ENCODE measurements at places on chromosomes 6 and 20. TPM values are rescaled to one million over a fixed set of nuclear protein-coding genes. Genes with fewer than 3 reads are reported as not detected.
A peak's percentile ranks its signal among the peaks of the same experiment; 100 is the strongest.

GRCh38 chr20:6450841-6451240 is 316.6 kb upstream of the BMP2 start:
- H3K27me3 ChIP-seq: no peaks in the 10 kb centered on the region
- H3K36me3 ChIP-seq: no peaks in the 10 kb centered on the region
- DNase-seq: no peak
- H3K27ac ChIP-seq: no peak overlapping the region
- H3K4me1 ChIP-seq: no peaks in the 10 kb centered on the region

DNA sequence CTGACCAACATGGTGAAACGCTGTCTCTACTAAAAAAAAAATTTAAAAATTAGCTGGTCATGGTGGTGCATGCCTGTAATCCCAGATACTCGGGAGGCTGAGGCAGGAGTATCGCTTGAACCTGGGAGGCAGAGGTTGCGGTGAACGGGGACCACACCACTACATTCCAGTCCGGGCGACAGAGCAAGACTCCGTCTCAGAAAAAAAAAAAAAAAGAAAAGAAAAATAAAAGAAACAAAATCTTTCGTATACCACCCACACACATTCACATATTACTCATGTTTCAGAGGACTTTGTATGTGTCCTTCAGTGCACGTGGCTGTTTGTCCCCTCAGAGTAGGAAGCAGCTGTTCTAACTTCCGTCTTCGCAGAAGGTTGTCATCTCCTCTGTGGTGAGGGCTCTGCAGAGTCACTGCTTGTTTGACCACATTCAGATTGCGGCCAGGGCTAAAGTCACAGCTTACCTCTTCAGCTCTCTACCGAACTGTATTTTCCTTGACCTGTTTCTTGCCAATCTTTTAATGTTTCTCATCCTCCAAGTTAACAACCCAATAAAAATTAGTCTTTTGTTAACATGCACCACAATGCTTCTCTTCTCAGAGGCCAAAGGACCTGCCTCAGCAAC is 36.6 kb upstream of the HIVEP1 start:
- no peak overlapping the region for H3K4me3 ChIP-seq
- H3K36me3 ChIP-seq: no peaks in the 10 kb centered on the region
- H3K4me1 ChIP-seq: no peaks in the 10 kb centered on the region
- no peaks in the 10 kb centered on the region for H3K27me3 ChIP-seq

- peak; percentile 61 for DNase-seq
- H3K4me1 ChIP-seq: no peaks in the 10 kb centered on the region
- H3K27me3 ChIP-seq: no peaks in the 10 kb centered on the region
These were observed 72.1 kb downstream of the FOXA2 start for GRCh38 chr20:22511943-22512910.

The GTSF1L gene
- not detected for polyA plus RNA-seq

GRCh38 chr20:7975851-7976414 is 35.7 kb upstream of the HAO1 start:
- peaks cover 2% of the 10 kb centered on the region for H3K36me3 ChIP-seq
- H3K4me1 ChIP-seq: no peaks in the 10 kb centered on the region
- no peak overlapping the region for H3K4me3 ChIP-seq
- no peaks in the 10 kb centered on the region for H3K27me3 ChIP-seq
- DNase-seq: no peak
- H3K27ac ChIP-seq: no peak overlapping the region

The POPDC3 gene
- 0.21 TPM for polyA plus RNA-seq

The TXLNB gene
- not detected for polyA plus RNA-seq

DNA sequence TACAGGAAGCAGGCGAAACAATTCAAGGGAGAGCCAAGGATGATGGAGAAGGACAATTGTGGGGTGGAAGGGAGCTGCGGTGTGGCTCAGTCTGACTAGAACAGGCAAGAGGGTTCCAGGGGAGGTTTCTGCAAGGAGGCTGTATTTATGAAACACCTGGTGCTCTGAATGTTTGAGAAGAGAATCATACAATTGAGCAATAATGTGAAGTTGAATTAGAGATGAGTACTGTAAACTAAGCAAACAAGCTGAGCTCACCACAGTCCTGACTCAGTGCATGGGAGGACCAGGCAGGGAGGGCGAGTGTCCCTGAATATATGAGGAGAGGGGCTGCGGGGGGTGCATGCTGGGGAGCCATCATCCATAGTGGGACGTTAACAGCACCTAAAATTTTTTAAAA is 279.7 kb downstream of the KIF16B start:
- no peak overlapping the region for H3K27ac ChIP-seq
- no peak overlapping the region for H3K4me3 ChIP-seq
- no peaks in the 10 kb centered on the region for H3K36me3 ChIP-seq
- DNase-seq: no peak
- H3K4me1 ChIP-seq: no peaks in the 10 kb centered on the region
- H3K27me3 ChIP-seq: no peaks in the 10 kb centered on the region

DNA sequence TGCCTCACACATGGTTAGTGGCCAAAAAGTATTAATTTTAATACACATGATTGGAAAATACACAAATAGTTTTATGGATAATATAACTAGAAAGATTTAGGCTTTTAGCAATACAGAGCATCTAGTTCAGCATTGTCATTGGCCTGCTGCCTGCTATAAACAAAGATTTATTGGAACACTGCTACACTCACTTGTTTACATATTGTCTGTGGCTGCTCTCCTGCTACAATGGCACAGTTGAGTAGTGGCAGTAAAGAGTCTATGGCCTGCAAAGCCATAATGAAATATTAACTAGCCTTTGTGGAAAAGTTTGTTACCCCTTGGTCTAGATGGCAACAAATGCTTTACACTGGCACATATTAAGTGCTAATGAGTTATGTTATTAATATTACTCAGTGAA is 37.8 kb downstream of the ZNF451 start:
- H3K27ac ChIP-seq: no peak overlapping the region
- H3K4me1 ChIP-seq: no peaks in the 10 kb centered on the region
- DNase-seq: no peak
- H3K27me3 ChIP-seq: no peaks in the 10 kb centered on the region

The PBOV1 gene
- polyA plus RNA-seq: not detected

- no peak for DNase-seq
- no peaks in the 10 kb centered on the region for H3K27me3 ChIP-seq
- H3K4me1 ChIP-seq: peaks cover 2% of the 10 kb centered on the region
- H3K27ac ChIP-seq: no peak overlapping the region
These were observed 6.7 kb downstream of the C6orf132 start for GRCh38 chr6:42135722-42136121.

DNA sequence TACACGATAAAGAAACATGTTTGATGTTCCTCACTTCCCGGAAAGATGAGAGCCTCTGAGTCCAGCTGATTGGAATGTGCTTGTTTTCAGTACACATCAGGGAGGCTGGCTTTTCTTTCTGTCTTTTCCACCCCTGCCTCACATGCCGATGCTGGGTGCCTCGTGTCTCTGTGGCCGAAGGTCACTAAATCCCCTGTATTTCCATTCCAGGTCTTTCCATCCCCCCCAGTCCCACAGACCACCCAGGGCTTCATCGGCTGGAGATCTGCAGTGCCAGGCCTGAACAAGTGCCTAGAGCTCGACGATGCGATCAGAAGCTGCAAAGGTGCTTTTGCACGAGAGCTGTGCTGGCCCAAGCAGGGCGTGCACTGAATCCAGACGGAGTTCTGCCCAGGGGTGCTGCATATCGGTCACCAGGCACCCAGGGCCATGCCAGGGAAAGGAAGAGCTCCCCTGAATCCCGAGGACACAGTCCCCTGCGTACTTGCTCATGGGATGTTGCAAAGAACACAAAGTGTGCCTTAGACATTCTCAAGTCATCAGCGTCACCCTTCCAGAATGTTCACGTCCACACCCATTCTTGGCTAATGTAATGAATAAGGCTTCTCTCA is 67.9 kb downstream of the ANKRD60 start:
- H3K27ac ChIP-seq: no peak overlapping the region
- DNase-seq: no peak
- H3K4me1 ChIP-seq: no peaks in the 10 kb centered on the region
- no peaks in the 10 kb centered on the region for H3K27me3 ChIP-seq
- no peak overlapping the region for H3K4me3 ChIP-seq

The PTGIS gene
- 0.54 TPM for polyA plus RNA-seq

The PSORS1C2 gene
- polyA plus RNA-seq: not detected

The COX4I2 gene
- polyA plus RNA-seq: 3.7 TPM

GRCh38 chr6:90896075-90896547 is 309.2 kb upstream of the MAP3K7 start:
- no peak overlapping the region for H3K4me3 ChIP-seq
- H3K36me3 ChIP-seq: no peaks in the 10 kb centered on the region
- no peaks in the 10 kb centered on the region for H3K4me1 ChIP-seq
- H3K27me3 ChIP-seq: no peaks in the 10 kb centered on the region

The GNAS-AS1 gene
- not detected for polyA plus RNA-seq

DNA sequence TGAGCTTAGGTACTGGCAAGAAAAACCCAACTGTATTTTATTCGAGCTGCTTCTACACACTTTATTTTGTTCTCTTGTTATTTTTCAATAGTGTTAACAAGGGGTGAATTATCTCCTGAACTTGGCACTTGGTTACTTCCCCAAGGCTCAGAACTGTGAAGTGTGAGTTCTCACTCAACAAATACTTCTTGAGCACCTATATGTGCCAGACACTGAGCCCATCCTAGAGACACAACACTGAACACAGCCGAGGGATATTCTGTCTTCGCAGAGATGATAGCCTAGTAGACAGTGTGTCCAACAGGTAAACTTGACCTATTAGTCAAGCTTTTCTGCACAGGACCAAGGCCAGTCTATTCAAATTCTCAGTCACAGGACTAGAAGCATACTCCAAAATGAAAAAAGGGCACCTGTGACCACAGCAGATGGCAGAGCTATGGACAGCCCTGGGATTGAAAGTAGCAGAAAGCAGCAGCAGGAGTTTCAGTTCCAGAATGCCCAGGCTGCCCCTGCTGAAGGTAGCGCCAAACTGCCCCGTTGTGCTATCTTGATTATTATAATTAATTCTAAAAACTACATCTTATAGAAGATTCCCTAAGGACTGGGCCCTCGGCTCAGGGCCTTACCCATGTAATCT is 77.8 kb upstream of the TAB2 start:
- no peaks in the 10 kb centered on the region for H3K36me3 ChIP-seq
- no peak overlapping the region for H3K27ac ChIP-seq

- no peak for DNase-seq
- H3K27ac ChIP-seq: no peak overlapping the region
These were observed 23.0 kb downstream of the PYGB start for GRCh38 chr20:25270829-25271251.

GRCh38 chr20:19407196-19407595 is 194.8 kb downstream of the SLC24A3 start:
- no peaks in the 10 kb centered on the region for H3K4me1 ChIP-seq
- DNase-seq: no peak
- no peak overlapping the region for H3K27ac ChIP-seq
- H3K36me3 ChIP-seq: no peaks in the 10 kb centered on the region
- H3K4me3 ChIP-seq: no peak overlapping the region

DNA sequence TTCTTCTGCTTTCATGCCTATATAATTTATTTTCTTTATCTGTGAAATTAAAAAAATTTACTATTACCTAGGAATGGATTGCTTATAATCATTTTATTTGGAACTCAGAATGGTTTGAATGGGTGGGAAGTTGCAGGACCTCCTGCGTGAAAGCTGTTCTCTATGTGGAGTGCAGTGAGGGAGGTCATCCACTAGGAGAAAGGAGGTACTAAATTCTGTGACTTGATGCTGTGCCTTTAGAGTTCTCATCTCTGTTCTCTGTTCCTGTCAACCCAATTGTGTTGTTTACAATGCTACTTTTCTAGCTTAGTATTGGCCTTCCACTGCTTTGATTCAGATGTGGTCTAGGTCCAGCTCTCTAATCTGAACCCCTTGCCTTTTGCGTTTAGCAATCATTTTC is 65.0 kb upstream of the HIVEP1 start:
- no peak overlapping the region for H3K4me3 ChIP-seq
- no peak overlapping the region for H3K27ac ChIP-seq
- no peaks in the 10 kb centered on the region for H3K4me1 ChIP-seq
- no peak for DNase-seq
- no peaks in the 10 kb centered on the region for H3K36me3 ChIP-seq

The PCSK2 gene
- polyA plus RNA-seq: 0.45 TPM

The RBBP8NL gene
- polyA plus RNA-seq: 8.0 TPM

DNA sequence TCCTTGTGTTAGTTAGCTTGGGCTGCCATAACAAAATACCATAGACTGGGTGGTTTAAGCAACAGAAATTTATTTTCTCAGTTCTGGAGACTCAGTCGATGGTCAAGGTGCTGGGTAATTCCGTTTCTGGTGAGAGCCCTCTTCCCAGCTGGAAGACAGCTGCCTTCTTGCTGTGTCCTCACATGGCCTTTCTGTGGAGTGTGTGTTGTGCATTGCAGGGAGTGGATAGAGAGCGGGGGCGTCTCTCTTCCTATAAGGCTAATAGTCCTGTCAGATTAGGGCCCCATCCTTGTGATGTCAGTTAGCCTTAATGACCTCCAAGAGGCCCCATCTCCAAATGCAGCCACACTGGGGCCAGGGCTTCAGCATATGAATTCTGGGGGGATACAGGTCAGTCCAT is 19.2 kb downstream of the CHMP4B start:
- peaks cover 37% of the 10 kb centered on the region for H3K4me1 ChIP-seq
- DNase-seq: no peak
- no peak overlapping the region for H3K27ac ChIP-seq
- H3K4me3 ChIP-seq: no peak overlapping the region

GRCh38 chr20:22579119-22579427 is 5.3 kb downstream of the FOXA2 start:
- peaks cover 11% of the 10 kb centered on the region for H3K27me3 ChIP-seq
- no peak for DNase-seq

DNA sequence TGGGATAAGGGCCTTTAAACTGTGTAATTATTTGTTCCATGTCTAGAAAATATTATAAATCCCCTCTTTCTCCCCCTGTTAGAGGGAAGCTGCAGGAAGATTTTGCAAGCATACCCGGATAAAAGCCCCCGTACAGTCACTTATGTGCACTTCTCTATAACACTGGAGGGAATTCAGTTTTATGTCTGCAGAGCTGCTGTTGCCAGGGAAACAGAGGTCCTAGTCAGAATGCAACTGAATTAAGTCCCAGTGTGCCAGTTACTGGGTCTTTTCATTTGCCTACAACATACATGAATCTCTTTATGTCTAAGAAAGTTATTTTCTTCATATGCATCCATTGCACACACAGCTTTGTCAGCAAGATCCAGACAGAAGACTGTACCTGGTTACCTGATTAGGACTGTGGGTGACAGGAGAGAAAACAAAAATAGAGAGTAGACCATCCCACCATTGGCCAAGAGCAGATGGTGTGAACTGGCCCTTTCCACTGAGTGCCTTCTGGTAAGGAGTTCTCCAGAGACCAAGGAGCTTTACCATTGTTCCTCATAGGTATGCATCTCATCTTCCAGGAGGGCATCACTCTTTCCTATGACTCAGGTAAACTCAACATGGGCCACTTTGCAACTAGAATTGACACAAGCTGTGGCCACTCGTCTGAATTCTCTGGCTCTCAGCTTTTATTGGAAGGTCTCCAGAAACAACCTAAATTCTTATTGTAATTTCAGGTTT is 180.8 kb upstream of the PHACTR1 start:
- no peaks in the 10 kb centered on the region for H3K4me1 ChIP-seq
- no peak overlapping the region for H3K4me3 ChIP-seq
- no peak overlapping the region for H3K27ac ChIP-seq
- no peaks in the 10 kb centered on the region for H3K27me3 ChIP-seq

The GPSM3 gene
- polyA plus RNA-seq: 31.3 TPM

- no peaks in the 10 kb centered on the region for H3K4me1 ChIP-seq
- H3K4me3 ChIP-seq: no peak overlapping the region
- H3K36me3 ChIP-seq: no peaks in the 10 kb centered on the region
- peak; percentile 45 for DNase-seq
- no peaks in the 10 kb centered on the region for H3K27me3 ChIP-seq
These were observed 107.4 kb downstream of the SULF2 start for GRCh38 chr20:47677635-47678453.
